ENCODE measurements at places on chromosomes 7 and 10.

GRCh38 chr7:74069790-74070618 is 13.6 kb upstream of the LIMK1 start:
- no peak for DNase-seq

DNA sequence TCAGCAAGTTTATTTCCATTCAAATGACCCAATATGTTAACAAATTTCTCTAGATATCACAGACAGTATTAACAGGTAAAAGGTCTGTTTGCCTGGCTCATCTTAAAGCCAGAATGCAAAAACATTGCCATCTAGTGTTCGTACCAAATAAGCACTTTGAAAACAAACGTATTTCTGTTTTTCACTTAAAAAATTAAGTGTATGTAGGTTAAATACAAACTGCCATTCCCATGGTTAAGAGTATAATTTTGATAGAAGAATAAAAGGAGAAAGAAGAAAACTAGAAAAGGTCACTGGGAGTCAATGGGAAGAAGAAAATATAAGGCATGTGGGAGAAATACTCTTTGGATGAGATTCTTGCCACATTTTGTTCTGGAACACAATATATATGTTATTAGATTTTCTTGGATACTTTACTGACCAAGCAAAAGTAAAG is 51.0 kb downstream of the ORC5 start:
- no peak for DNase-seq

DNA sequence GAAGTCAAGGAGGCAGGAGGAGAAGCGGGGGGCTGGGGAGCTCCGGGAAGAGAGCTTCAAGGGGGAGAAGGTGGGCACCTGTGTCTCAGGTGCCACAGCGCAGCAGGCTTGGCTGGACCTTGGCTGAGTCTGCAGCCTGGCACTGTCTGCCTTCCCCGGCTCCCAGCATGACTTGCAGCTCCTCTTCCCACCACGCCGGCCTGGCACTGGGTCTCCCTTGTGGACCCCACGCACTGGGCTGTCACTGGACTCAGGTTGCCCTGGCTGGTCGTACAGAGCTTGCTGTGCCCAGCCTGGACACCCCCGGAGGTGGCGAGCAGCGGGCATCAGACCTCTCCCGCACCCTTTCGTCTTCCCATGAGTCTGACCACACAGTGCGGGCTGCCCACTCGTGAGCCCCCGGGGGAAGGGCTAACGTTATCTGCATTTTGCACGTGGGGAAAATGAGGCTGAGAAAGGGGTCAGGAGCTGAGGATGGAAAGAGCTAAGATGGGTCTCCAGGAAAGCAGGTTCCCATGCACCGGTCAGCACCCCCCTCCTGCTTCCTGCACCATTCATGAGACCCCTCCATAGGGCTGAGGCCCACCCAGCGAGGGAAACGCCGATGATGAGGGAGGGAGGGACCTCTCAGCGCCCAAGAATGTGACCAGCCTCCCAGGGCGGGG is 40.3 kb upstream of the PSMG3 start:
- no peak for DNase-seq

GRCh38 chr7:41053820-41054219 is 649.1 kb downstream of the INHBA start:
- no peak for DNase-seq

- no peak for DNase-seq
Measured at GRCh38 chr7:28018446-28018845, 162.1 kb downstream of the JAZF1 start.

DNA sequence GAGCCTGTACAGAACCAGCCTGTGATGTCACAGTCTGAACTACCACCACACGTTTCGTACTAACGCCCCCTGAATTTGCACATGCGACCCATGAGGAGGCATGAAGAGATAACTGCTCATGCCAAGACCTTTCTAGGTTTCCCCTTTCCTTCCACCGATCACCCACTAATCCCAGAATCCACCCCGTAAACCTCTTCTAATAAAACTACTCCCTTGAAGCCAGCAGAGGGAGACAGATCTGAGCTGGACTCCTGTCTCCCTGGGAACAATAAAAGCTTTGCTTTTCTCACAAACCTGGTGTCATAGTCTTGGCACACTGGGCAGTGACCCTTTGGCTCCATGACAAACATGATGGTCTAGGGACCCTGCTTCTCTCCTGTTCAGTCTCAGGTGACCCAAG is 144.5 kb downstream of the FRMD4A start:
- no peak for DNase-seq

DNA sequence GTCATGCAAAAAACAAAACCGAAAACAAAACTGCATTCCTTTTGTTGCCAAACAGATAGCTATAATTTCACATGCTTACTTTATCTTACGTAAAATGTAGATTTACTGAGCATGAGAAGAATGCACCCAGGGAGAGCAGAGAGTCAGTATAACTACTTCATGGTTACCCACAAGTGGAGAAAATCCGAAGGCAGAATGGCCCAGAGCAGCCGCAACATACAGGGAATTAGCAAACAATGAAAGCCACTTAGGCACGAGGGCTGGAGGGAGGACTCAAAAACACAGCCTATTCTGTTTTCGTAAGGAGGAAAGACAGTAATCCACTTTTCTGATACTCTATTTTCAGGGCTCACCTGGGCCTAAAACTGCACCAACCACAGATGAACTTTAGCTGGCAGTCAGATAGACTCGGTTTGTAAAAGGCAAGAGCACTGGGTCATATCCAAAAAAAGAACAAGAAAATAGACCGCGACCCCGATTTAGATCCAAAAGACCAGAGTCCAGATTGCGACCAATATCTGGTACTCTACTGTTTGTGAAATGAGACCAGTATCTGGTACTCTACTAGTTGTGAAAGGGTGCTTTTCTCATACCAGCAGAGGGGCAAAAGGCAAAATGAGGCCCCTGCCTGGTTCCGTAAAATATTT is 1.3 kb downstream of the ITPRIP start:
- DNase-seq = no peak

DNA sequence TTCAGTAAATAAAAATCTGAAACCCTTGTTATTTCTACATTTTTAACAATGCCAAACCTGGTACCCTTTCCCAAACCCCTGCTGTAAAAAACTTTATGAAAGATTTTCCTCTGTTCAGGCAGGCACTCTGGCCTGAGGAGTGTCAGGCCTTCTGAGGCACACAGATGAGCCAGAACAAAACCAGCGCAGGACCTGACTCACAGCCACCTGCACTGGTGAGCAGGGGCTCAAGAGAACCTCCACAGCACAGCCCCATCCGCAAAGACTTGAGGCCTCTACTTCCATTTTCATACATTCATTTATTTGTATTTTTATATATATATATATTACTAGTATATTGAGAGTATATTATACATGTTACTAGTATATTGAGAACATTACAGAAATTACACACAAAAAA is 49.4 kb downstream of the COBL start:
- no peak for DNase-seq

DNA sequence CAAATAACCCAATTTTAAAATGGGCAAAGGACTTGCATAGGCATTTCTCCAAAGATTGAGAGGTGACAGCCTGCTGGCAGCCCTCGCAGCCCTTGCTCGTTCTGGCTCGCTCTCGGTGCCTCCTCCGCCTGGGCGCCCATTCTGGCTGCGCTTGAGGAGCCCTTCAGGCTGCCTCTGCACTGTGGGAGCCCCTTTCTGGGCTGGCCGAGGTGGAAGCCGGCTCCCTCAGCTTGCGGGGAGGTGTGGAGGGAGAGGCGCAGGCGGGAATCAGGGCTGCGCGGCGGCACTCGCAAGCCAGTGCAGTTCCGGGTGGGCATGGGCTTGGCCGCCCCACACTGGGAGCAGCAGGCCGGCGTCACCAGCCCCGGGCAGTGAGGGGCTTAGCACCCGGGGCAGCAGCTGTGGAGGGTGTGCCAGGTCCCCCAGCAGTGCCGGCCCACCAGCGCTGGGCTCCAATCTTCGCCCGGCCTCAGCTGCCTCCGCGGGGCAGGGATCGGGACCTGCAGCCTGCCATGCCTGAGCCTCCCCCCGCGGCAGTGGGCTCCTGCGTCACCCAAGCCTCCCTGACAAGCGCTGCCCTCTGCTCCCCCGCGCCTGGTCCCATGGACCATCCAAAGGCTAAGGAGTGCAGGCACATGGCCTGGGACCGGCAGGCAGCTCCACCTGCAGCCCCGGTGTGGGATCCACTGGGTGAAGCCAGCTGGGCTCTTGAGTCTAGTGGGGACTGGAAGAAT is 54.0 kb upstream of the GALNT17 start:
- no peak for DNase-seq

DNA sequence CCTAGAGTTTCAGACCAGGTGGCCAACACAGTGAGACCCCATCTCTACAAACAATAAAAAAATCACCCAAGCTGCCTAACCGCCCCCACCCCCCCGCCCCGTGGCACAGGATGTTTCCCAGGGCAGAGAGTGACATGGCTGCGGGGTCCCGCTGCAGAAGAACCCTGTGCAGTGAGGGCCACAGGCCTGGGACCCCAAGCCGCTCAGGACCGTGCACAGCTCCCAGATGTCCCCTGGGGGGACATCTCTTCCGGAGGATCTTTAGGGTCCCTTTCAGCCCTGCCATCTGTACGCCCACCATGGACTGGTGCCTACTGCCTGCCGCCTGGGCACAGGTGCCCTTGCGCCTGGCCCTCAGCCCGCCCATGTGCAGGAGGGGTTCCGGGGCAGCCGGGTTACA is 373.6 kb downstream of the DNAJB6 start:
- no peak for DNase-seq

DNA sequence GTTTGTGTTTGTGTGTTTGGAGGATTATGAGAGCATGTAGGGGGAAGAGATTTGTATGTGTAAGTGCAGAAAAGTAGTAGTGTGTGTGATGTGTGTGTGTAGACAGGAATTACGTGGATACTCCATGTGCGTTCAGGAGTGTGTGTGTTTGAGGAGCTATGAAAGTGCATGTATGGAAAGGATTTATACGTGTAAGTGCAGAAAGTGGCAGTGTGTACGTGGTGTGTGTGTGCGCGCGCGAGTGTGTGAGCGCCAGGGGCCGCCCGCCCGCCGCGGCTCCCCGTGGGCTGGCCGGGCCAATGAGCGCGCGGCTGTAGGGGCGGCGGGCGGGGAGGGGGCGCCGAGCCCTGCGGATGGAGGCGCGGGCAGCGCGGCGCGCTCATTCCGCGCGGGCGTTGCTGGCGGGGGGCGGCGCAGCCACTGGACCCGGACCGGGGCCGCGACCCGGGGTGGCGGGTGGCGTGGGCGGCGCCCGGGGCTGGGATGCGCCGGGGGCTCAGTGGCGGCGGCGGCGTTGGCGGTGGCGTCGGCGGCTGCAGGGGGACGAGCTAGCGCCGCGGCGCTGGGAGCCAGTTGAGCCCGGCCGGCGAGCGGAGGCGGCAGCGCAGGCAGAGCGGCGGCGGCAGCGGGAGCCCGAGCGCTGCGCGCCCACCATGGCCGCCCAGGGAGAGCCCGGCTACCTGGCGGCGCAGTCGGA is at the start of gene BICC1:
TSS of gene BICC1 (plus strand) at position 382 of the 697 bp plus-strand sequence. CDS start at position 654, 272 bp downstream.
- no peak for DNase-seq

- no peak for DNase-seq
Measured at GRCh38 chr10:95526044-95526443, 35.1 kb downstream of the SORBS1 start.

GRCh38 chr7:30301751-30302150 is 17.4 kb downstream of the ZNRF2 start:
- DNase-seq = no peak

GRCh38 chr10:60266513-60266912 is 123.2 kb downstream of the ANK3 start:
- DNase-seq = no peak

DNA sequence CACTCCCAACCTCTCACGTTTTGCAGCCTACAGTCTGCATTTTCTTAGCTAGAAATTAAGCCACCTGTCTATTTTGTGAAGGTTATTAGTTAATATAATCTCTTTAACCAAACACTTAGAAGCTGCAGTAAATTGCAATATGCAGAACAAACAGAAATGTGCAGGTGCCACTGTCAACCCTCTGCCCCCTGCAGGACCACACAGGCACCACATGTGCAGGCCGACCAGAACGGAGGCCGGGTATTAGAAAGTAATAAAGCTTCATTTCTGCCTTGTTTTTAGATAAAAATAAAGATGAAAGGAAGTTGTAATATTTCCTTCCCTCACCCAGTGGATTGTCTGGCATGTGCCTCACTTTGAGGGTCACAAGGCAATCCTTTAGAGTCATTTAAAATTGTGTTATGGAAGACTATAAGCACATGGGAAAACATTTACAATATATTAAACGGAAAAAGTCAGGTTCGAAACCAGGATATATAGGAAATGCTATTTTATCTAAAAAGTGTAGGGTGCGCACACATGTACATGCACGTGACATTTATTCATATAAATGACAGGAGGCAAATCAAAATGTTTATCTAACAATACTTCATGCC is 158.2 kb downstream of the ARHGAP12 start:
- DNase-seq = peak; percentile 25

- DNase-seq = no peak
Measured at GRCh38 chr10:8504499-8504898, 450.0 kb downstream of the GATA3 start.

- no peak for DNase-seq
Measured at GRCh38 chr7:158406801-158407200, 180.8 kb downstream of the PTPRN2 start.

- no peak for DNase-seq
Measured at GRCh38 chr7:66344166-66344565, 139.0 kb downstream of the TPST1 start.

Measured in stimulated activated effector memory CD8-positive, alpha-beta T cell treated with anti-CD3 and anti-CD28 coated beads, Interleukin-12 subunit alpha, Interleukin-12 subunit beta, amount 100 ng/mL, for 72 hours (primary cell).